Fibroblast of the conjunctiva (primary cell): ENCODE measurements at places on chromosomes 13 and 19.

- DNase-seq: no peak
Measured at GRCh38 chr13:54347531-54347930, 1318.9 kb downstream of the OLFM4 start.

DNA sequence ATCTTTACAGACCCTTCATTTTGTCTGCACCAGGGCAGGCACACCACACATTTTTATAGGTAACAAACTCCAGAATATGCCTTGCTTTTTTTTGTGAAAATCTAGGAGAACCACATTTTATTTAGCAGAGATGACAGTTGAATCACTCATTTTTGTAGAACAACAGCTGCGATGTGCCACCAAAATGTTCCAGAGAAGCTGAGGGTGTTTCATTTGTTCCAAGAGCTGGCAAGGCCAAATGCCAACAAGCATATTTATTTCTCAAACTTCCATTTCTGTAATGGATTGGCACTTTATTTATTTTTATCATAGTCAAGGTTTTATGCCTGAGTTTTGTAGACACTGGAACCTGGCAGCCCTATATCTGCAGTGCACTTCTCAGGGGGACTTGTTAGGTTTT, 10.4 kb downstream of the OLFM4 start:
- DNase-seq: no peak

- DNase-seq: no peak
Measured at GRCh38 chr13:46317120-46317519, 69.9 kb downstream of the RUBCNL start.

DNA sequence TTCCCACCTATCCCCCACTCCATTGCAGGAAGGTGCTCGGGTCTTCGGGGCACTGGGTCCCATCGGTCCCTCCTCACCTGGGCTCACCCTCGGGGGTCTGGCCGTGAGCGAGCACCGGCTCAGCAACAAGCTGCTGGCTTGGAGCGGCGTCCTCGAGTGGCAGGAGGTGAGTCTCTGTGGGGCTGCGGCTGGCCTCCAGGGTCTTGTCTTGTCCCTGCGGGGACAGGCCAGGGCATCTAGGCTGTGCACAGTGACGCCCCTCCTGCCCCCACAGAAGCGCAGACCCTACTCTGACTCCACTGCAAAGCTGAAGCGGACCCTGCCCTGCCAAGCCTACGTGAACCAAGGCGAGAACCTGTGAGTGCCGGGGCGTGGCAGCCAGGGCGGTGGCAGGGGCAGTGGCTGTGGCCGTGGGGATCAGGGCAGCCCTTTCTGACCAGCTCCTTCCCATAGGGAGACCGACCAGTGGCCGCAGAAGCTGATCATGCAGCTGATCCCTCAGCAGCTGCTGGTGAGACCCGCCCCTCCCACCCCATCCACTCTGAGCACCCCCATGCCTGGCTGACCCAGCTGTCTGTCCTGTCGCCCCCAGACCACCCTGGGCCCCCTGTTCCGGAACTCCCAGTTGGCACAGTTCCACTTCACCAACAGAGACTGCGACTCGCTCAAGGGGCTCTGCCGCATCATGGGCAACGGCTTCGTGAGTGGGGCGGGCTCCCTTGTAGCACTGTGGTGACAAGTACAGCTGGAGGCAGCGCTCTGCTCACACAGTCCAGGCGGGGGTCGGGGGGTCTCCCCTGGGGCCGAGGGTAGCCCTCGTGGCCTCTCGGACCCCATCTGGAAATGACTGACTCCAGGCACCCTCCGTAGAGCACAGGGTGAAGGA, 3.7 kb downstream of the PTOV1 start:
- no peak for DNase-seq

- no peak for DNase-seq
Measured at GRCh38 chr19:55678121-55678671, 3.2 kb downstream of the EPN1 start.

DNA sequence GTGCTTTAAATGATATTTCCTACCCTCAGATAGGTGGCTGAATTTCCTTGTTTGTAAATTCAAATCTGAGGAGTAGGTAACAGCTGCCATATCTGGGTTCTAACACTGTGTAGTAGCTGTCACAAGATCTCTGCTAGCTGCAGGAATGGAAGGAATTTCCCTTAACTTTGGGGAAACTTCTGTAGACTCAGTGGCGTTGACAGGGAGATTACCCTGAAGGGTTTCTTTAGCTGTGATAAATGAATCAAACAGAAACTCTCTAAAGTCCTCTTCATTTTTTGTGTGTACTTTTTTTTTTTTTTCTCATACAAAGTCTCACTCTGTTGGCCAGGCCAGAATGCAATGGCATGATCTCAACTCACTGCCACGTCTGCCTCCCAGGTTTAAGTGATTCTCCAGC, 5.3 kb upstream of the EPSTI1 start:
- DNase-seq: no peak

GRCh38 chr19:48826606-48827020, 9.7 kb downstream of the HSD17B14 start:
- DNase-seq: no peak

- no peak for DNase-seq
Measured at GRCh38 chr19:35303357-35303915, 11.5 kb downstream of the MAG start.

GRCh38 chr19:35612224-35612558, 344 bp upstream of the HAUS5 start:
- no peak for DNase-seq

DNA sequence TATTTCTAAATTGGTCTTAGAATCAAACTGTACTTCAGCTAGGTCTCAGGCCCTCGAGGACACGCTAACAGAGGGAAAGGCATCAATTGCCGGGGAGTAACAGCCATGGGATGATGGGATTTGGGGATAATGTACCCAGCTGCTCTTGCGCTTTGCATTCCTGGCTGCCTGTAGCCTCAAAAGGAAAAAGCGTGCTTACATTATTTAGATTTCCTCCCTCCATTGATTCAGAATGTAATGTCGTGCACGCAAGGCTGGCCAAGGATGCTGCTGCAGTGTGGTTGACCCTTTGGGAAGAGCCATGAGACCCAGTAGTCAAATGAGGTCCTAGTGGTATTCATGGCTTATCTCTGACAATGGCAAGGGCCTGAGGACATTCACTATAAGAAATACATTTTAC, 95.1 kb downstream of the SLC7A1 start:
- DNase-seq: no peak

- no peak for DNase-seq
Measured at GRCh38 chr13:59047546-59047945, 1116.2 kb downstream of the DIAPH3 start.
